Stimulated activated CD4-positive, alpha-beta T cell treated with anti-CD3 and anti-CD28 coated beads, Interleukin-1b, Interleukin-23, amount 100 ng/mL, for 24 hours (primary cell): ENCODE measurements at places on chromosomes 4 and X.

DNA sequence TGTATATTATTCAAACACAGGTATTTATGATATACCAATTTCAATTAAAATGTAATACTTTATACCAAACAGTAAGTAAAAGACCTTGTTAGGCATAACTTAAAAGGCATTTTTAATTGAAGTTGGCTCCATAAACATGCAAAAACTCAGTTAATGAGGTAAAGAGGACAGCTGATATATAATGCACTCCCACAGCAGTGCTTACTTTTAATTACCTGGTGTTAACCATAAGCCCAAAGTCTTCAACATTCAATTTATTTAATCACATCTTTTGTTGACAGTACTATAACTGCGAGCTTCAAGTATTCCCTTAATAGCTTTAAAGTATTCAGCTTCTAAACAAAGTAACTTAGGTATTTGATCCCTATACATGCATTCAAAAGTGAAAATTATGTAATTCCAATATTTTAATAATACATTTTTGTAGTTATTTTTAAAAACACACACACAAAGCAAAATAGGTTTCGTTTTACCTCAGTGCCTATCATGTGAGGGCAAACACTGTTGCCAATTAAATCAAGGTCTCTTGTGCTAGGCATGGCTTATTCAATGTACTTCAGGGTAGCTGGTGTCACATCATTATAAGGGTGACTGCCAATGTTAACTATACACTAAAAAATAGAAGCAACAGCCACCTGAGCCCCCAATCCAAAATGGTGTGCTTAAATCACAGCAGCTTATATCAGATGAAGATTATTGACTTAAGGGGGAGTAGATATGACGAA, 197.1 kb downstream of the LRBA start:
- DNase-seq = no peak

DNA sequence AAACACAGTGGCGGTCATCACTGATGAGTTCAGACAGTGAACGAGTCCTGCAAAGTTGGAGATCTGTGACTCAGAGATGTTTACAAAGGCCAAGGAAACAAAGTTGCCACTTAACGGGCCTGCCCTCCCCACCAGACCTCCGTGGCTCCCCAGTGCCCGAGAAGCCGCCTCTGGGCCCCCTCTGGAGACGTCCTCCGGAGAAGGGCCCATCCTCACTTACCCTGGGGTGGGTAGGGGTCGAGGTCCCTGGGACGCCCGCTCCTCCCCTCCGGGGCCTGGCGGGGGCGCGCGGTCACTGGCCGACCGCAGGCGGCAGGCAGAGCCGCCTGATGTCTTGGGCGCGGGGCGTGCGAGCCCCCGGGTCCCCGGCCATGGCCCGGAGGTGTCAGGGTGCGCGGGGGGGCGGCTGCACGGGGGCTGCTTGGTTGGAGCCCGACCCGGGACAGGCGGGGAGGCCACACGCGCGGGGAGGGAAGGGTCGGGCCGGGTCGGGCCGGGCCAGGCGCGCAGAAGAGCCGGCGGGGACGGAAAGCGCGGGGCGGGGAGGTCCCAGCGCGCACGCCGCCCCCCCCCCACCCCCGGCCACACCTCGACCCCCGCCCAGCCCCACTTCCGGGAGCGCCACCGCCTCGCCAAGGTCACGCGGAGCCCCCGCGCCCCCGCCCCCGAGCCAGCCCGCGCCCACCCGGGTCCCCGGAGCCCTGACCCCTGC, 529 bp downstream of the DHRSX start:
- DNase-seq = no peak

DNA sequence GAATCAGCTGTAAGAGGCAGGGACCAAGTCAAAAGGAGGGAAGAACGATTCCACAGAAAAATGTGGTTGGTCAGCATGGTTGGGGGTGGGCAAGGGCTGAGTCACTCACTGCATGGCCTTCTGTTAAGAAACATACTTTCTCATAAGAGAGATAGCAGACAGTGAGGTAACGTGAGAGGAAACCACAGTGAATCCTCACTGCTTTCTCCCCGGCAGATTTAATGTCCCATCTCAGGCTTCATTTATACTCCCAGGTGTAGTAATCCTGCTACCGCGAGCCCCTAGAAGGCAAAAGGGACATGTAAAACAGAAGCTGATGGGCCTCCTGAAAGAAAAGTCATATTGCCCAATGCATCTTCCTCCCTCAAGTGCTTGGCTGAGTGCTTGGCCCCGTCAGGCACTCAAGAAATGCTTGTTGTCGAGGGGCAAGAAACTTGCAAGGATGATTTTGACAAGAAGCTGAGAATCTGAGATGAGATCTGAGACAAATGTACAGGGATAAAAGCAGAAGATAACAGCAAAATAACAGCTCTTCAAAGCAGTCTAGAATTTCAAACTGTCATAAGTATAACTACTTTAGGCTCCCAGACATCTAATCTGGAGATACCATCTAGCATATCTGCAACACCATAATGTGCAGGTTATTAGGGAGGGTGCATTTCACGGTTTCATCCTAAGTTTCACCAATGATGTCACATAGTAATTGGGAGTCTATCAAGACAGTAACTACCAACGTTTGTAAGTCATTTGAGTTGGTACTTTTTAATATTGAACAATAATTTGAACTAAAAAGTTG, 40.2 kb downstream of the SH3KBP1 start:
- no peak for DNase-seq

GRCh38 chr4:88937081-88937480, 119.9 kb downstream of the FAM13A start:
- no peak for DNase-seq

- DNase-seq = no peak
These were observed 96.0 kb upstream of the PPP2R3B start for GRCh38 chrX:482702-483203.

DNA sequence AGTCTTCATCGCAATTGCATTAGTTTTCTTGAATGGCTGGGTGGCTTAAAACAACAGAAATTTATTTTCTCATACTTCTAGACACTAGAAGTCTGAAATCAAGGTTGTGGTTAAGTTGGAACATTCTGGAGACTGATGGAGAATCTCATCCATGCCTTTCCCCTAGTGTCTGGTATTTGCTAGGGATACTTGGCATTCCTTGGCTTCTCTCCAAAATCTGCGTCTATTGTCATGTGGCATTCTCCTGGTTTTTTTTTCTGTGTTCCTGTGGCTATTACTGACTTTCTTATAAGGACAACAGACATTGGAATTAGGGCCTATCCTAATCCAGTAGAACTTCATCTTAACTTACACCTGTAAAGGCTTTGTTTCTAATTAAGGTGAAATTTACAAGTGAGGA, 272.8 kb upstream of the EPHA5 start:
- no peak for DNase-seq

DNA sequence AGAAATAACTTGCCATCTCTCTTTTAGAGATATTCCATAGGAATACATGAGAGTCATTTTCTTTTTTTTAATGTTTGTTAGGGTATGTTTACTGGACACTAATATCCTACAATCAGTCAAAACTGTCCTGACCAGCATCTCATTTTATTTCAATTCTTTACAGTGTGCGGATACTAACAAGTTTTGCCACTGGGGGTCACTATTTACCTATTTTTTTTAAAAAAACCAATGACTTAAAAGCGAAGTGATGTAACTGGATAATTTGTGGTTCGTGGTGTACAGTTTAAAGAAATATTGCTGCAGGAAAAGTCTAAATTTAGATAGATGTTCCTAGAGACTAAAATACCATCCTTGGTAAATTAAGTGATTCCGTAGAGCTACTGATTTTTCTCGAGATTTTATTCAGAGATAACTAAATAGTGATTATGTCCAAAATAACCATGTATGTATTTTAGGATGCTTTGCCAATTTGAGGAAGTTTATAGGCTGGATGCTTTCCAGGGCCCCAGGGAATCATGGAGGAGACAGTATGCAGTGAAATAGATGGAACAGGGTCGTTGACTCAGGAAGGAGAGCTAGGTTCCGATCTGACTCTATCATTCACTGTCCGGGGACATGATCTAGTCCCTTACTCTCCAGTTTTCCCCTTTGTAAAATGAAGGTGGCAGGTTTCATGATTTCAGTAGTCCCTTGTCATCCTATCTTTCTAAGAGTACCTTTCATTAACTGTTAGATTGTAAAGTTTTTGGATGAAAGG, 34.0 kb upstream of the GNPDA2 start:
- no peak for DNase-seq

- DNase-seq = no peak
These were observed 56.9 kb downstream of the METTL14 start for GRCh38 chr4:118742050-118742449.
